Muscle of back (tissue), 13 donors: ENCODE measurements at places on chromosomes 16 and 17. TPM values are rescaled to one million over a fixed set of nuclear protein-coding genes. Genes with fewer than 3 reads are reported as not detected.

DNA sequence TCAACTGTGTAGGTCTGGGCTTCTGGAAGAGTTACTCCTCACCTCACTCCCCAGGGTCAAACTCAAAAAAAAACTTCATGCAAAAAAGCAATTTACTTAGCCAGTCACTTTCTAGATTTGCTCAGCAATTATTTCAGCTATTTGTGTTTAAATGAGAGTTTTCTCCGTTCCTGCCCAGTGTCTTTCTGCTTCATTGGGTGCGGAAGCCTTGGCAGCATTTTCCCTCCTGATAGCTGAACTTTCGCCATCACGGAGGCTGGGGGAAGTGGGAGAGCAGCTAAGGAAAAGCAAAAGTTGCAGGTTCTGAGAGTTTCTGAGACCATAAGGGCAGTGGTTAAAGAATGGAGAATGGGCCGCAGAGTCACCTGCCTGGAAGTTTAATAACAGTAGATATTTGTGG, 287.1 kb upstream of the DYNLRB2 start:
- DNase-seq: no peak

SRP68 gene
- 71.5 TPM for polyA plus RNA-seq

GDPD1 gene
- 2.3 TPM for polyA plus RNA-seq

DNA sequence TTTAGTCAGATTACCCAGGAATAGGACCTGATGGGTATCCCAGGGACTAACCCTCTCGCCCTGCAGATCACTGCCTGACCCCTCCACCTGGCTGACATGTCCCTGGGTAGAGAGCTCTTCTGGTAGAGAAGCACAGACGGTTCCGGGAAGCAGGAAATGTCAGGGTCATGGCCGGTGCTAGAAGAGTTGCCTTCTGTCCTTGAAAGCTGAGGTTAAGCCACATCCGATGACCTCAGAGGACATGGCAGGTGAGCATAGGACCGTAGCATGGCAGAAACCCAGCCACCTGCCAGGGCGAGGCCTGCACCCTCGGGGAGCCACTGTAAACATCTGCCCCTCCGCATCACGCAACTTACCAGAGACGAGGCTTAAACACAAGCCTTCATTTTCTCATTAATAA, 483.7 kb downstream of the SOX9 start:
- DNase-seq: no peak

DNA sequence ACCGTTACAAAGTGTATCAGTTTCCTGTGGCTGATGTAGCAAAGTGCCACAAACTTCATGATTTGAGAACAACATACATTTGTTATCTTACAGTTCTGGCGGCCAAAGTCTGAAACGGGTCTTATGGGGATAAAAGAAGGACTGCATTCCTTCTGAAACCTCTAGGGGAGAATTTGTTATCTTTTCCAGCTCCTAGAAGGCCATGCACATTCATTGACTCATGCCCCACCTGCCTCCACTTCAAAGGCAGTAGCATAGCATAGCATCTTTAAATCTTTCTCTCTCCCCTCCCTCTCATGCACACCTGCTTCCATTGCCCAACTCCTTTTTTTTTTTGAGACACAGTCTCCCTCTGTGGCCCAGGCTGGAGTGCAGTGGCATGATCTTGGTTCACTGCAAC, 190.7 kb upstream of the DYNLRB2 start:
- DNase-seq: no peak

DNA sequence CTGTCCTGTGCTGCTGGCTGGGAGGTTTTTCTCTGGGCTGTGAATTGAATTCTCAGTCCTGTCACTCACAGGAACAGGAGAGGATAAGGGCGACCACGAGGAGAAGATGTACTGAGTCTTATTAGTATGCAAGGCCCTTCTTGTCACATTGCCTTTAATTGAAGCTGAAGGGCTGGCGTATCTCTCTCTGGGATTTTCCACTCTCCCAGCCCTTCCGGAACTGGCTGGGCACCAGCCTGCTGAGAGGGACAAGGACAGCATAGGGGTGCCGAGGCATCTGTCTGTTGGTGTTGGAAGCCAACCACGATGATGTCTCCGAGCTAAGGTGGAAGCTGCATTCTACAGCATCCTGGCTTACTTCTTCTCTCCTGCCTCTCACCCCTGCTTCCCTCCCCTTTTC, 33.2 kb downstream of the GPRC5B start:
- no peak for DNase-seq

- no peak for DNase-seq
These were observed 10.6 kb downstream of the ITGAD start for GRCh38 chr16:31403590-31404352.

HS3ST3A1 gene
- polyA plus RNA-seq: 0.79 TPM

- no peak for DNase-seq
These were observed 21.6 kb downstream of the VAC14 start for GRCh38 chr16:70779361-70779760.

GRCh38 chr16:58940609-58941008, 206.5 kb upstream of the GOT2 start:
- no peak for DNase-seq

GRCh38 chr17:80153004-80153403, 6.1 kb upstream of the EIF4A3 start:
- no peak for DNase-seq

- DNase-seq: no peak
These were observed 22.3 kb upstream of the SMPD3 start for GRCh38 chr16:68470461-68471150.

DNA sequence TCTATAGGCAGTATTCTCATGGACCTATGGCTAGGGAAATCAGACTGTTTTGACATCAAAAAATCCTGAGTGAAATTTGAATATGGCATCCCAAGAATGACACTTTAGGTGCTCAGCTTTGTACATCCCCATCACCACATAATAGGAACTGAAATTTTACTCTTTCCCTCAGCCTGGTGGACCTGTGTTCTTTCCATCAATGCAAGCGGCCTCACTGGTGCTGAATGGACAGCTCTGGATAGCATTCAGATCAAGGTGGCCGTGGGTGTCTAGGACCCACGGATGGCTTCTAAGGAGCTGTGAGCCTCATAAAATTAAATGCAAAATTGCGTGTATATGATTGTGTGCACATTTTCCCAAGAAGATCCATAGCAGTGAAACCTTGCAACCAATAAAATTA, 152.6 kb downstream of the MAP2K6 start:
- DNase-seq: no peak

GRCh38 chr17:59719526-59719925, 12.1 kb downstream of the VMP1 start:
- DNase-seq: no peak

TVP23A gene
- 2.7 TPM for polyA plus RNA-seq

CCL1 gene
- not detected for polyA plus RNA-seq

DNA sequence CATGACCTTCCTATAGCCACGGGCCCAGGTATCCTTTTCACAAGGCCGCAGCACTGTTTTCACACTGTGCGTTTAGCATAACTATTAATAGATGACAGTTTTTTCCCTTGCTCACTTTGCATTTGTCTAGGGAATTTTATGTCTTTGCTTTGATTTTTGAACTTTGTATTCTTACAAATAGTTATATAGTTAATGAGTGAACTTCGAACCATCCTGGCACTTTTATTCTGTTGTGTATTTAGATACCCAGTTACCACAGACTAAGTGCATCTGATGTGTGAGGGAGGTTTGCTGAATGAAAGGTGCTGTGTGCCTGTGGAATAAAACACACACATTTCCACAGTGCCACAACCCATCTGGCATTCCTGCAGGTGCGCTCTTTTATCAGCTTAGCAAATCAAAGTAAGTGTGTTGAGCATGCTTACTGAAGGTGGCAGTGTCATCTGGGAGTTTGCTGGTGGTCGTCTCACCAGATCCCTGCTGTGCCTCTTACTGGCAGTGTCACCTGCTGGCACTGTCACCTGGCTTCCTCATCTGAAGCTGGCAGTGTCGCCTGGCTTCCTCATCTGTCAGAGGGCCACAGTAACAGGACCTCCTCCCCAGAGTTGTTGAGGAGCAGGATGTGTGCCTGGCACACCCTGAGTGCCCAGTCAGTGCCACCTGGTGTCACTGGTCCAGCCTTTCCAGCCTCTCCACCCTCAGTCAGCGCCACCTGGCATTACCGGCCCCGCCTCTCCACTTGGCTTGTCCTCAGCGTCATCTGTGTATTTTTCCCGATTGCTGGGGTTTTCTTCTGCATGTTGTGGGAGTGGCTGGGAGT, 37.6 kb downstream of the USP10 start:
- DNase-seq: no peak

GRCh38 chr16:74742051-74742481, 32.6 kb downstream of the FA2H start:
- DNase-seq: no peak

DNA sequence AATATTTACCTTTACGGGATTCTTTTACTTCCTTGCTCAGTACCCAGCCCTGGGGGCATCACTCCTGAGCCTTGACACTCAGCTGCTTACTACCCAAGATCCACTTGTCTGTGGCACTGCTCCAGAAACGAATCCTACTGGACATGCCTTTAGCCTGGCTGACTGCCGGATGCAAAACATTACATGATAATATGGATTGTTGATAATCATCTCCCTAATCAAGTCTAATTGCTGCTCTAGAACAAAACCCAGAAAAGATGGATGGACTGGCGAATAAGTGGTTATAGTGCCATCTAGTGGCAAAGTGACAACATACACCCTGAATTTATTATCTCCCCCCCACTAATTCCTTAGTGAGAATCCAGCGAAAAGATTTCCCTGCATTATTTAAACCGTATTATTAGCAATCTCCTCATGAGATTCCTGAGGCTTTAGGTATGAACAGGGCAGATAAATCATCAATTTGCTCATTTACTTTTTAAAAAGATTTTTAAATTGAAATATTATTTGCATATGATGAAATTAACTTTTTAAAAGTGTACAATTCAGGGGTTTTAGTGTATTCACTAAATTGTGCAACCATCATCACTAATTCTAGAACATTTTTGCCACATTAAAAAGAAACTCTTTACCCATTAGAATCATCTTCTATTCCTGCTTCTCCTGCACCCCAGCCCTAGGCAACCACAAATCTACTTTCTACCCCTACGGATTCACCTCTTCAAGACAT, 61.6 kb downstream of the RGS9 start:
- DNase-seq: peak; percentile 59

DNA sequence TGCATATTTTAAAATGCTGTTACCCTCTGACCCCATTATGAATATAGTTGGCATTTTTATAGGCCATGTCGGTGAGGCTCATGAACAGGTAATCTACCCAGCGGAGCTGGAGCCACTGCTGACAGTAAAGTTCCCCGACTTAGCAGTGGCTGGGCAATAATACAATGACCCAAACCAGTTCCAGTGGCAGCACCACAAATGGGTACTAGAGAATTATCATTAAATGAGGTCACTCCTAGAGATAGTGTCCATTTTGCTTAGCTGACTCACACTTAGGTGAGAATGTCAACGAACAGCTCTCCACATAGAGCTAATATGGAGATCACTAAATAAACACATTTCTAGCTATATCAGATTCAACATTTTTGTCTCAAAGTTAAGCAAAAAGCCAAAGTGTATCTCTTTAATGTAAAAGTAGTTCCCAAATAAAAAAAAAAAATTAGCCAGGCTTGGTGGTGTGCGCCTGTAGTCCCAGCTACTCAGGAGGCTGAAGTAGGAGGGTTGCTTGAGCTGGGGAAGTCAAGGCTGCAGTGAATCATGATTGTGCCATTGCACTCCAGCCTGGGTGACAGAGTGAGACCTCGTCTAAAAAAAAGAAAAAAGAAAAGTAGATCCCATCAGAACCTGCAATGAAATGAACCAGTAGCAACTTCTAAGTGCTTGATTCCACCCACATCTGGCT, 7.4 kb downstream of the MYO1D start:
- DNase-seq: no peak

TSNAXIP1 gene
- 1.1 TPM for polyA plus RNA-seq

YBX2 gene
- 2.0 TPM for polyA plus RNA-seq

DNA sequence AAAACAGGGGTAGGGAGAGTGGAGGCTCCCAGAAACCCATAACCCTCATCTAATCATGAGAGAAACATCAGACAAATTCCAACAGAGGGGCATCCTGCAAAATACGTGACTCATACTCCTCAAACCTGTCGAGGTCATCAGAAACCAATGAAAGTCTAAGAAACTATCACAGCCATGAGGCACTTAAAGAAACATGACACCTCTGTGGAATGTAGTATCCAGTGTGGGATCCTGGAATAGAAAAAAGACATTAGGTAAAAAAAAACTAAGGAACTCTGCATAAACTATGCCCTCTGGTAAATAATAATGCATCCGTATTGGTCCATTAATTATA, 16.4 kb downstream of the CDH5 start:
- peak; percentile 64 for DNase-seq

ORC6 gene
- 10.4 TPM for polyA plus RNA-seq

MMP15 gene
- polyA plus RNA-seq: 17.1 TPM

DNA sequence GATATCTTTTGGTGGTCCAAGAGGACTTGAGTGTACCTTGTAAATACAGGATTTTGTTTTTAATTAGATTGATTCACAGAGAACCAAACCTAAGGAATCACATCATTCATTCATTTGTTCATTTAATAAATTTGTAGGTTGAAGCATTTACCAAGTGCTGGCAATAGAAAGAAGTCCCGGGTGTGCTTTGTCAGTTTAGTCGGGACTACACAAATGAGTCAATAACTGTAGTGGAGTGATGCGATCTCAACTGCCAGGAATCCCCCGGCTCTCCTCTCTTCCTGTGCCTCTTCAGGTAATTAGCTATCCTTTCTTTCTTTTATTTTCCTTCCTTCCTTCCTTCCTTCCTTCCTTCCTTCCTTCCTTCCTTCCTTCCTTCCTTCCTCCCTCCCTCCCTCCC, 1.4 kb upstream of the WWOX start:
- DNase-seq: no peak

DNAAF8 gene
- 0.61 TPM for polyA plus RNA-seq

- no peak for DNase-seq
These were observed 5.7 kb upstream of the SULT1A2 start for GRCh38 chr16:28602529-28602928.

DNA sequence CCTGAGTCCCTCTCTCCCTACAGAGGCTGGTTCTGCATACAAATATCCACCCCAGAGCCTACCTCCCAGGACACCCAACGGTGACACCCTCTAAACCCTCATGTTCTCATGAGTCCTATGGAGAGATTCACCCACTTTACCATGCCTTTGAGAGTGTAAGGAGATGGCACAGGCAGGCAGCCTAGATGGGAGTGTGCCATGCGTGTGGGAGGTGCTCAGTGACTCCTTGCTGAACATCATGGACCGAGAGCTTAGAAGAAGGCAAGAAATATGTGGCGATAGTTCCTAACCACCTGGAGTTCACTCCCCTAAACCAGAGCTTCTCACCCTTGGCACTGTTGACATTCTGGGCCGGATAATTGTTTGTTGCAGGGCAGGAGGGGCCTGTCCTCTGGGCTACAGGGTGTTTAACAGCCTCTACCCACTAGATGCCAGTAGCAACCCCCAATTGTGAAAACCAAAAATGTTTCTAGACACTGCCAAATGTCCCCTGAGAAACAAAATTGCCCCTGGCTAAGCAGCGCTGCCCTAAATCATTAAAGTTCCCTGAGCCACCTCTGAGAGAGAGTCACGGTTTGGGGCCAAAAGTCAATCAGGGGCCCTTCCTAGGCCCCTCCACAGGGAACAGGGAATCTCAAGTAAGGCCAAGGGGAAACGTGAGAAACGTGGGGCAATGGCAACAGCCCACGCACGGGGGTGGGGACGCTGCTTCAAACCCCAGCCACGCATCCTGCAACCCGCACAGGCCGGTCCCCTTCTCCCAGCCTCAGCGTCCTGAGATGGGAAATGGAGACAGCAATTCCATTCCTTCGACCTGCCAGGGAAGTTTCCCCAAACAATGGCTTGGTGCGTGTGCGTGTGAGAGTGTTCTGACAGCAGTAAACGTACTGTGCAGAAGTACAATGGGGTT, 66.8 kb downstream of the C16orf78 start:
- DNase-seq: no peak
